ENCODE measurements at places on chromosomes 7 and 10.

DNA sequence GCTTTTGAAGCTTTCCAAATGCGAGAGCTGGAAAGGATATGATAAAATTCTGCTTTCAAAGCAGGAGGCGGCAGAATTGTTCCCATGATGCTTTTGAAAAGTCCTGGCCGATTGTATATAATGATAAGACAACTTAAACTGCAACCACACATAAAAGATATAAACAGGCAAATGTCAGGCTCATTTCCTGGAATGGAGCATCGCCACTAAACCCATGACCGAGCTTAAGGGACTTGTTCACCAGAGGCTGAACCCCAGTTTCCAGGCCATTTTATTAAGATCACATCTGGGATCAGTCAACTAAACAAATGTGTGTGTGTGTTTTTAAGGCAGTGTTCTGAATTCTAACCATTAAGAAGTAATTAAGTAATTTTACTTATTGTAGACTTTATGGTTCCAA lies 131.6 kb downstream of the ITGA8 start:
- no peak for DNase-seq

GRCh38 chr10:49108656-49109055 lies 6.7 kb downstream of the VSTM4 start:
- no peak for DNase-seq

GRCh38 chr10:79078367-79079053 lies 9.7 kb downstream of the ZMIZ1 start:
- no peak for DNase-seq

GRCh38 chr7:17745610-17746009 lies 194.7 kb downstream of the SNX13 start:
- no peak for DNase-seq
